HepG2 (cell line): ENCODE measurements at places on chromosomes 5 and 9. TPM values are rescaled to one million over a fixed set of nuclear protein-coding genes. Genes with fewer than 3 reads are reported as not detected.

Gene SLC6A3
- 0.01 and 0.12 TPM in 2 replicates for polyA plus RNA-seq

Gene QSOX2
- polyA plus RNA-seq, result 36.4 and 42.1 TPM in 2 replicates

Gene TIFAB
- not detected in 2 replicates for polyA plus RNA-seq

Gene LIFR
- polyA plus RNA-seq, result 5.0 and 6.3 TPM in 2 replicates

Gene SLC46A2
- polyA plus RNA-seq, result not detected in 2 replicates

Gene PDCD1LG2
- polyA plus RNA-seq, result not detected in 2 replicates

Gene ZBED3
- polyA plus RNA-seq, result 7.6 and 8.1 TPM in 2 replicates

Gene VAV2
- polyA plus RNA-seq, result 22.9 and 32.7 TPM in 2 replicates

Gene CCNH
- 38.5 and 42.5 TPM in 2 replicates for polyA plus RNA-seq

Gene DDX41
- polyA plus RNA-seq, result 99.5 and 105 TPM in 2 replicates

Gene CD274
- 0.07 and 0.17 TPM in 2 replicates for polyA plus RNA-seq

Gene F2RL2
- not detected in 2 replicates for polyA plus RNA-seq

Gene SLC6A18
- polyA plus RNA-seq, result not detected in 2 replicates

Gene SPINK4
- 2.0 and 3.4 TPM in 2 replicates for polyA plus RNA-seq

Gene NTNG2
- polyA plus RNA-seq, result 0.36 TPM in 1 of 2 replicates, not detected in the other

Gene IL13
- polyA plus RNA-seq, result 0.05 TPM in 1 of 2 replicates, not detected in the other

Gene CDH9
- polyA plus RNA-seq, result 0.03 and 0.21 TPM in 2 replicates

- no peak for DNase-seq
These were observed 4.5 kb downstream of the WHRN start for GRCh38 chr9:114500697-114501292.

DNA sequence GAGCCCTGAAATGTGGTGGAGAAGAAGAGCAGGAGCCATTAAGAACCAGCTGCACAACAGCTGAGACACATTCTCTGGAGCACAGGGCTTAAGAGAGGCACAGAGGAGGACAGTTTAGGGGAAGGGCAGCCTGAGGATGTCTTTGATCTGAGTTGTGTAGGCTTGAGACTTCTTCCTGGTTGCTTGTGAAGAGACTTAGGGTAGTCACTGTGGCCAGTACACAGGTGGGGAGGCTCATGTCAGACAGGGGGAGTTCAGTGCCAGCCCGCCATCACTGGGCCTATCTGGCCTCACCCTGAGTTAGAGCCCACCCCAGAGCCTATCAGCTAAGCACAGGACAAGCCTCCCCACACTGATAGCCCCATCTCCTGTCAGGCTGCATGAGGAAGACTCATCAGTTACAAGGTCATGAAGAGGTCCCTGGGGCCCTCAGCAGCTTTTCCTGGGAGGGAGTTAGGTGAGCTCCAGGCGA lies 19.8 kb downstream of the SLC22A4 start:
- no peak for DNase-seq

DNA sequence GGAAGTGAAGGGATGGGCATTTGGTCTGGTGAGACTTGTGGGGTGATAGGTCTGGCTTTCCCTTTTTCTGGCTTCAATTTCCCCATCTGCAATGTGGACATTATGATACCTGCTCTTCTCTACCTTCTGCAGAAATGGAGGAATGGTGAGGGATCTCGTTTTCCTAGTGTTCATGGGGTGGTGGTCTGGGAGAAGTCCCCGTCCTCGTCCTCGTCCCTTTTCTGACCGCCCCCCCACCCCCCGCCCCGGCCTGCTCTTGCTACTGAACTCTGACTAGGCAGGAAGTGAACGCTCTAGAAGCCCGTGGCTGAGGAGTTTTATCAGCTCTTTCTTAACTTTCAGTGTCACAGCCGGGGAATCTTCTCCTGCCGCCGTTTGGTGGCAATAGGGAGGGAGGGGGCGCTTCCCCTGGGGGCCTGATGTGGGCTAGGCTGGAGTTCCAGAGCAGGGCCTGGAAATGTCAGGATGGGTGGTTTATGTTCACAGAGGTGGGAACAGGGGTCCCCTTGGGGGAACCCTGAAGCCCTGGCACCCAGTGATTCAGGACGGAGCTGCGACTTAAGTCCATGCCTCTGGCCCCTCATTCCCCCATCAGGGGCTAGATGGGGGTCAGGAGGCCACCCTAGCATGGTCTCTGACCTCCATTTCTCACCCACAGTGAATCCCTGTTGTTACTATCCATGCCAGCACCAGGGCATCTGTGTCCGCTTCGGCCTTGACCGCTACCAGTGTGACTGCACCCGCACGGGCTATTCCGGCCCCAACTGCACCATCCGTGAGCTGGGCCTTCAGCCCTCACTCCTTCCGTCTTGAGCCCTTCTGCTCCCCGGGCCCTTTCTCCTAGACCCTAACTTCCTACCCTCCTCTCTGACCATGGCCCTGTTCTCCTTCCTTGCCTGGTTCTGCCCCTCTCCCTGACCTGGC lies 6.7 kb downstream of the PTGS1 start:
- no peak for DNase-seq

- DNase-seq, result peak; percentile 7
These were observed 85.5 kb downstream of the DIRAS2 start for GRCh38 chr9:90556897-90557675.

- DNase-seq, result peak; percentile 25
These were observed 141.5 kb downstream of the GABRG2 start for GRCh38 chr5:162209005-162209605.

DNA sequence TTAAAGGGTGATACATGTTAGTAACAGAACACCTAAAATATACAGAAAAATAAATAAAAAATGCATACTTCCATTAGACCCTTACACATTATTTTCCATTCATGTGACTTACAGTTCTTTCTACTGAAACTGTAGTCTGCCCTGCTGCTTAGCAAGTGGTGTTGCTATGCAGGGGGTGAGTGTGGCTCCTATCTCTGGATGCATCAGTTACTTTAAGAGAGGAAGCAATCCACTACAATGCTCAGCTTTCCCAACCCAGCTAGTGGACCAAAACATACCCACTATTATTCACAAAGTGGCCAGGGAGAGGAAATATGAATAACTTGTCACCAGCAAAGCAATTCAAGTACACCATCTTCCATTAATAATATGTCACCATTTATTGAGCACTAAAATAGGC lies 121.8 kb downstream of the DOCK2 start:
- no peak for DNase-seq

- no peak for DNase-seq
These were observed 107.3 kb upstream of the TBC1D2 start for GRCh38 chr9:98362624-98363252.

DNA sequence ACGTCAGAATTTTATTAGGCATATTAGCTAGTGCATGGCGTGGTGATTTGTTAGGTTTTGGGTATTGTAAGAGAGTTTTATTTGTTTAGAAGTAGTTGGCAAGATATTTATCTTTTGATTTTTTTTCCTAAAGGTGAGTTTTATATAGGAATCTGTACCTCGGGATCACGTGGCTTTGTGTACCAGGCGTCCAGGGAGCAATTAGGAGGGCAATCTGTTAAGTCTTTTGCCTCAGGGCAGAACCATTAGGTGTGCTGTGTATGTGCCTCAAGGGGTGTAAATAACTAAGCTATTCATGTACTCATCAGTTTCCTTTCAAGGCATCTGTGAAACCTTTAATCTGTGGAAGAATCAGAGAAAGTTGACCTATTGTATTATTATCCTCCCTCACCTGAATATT lies 39.4 kb downstream of the ZSWIM6 start:
- DNase-seq, result no peak

DNA sequence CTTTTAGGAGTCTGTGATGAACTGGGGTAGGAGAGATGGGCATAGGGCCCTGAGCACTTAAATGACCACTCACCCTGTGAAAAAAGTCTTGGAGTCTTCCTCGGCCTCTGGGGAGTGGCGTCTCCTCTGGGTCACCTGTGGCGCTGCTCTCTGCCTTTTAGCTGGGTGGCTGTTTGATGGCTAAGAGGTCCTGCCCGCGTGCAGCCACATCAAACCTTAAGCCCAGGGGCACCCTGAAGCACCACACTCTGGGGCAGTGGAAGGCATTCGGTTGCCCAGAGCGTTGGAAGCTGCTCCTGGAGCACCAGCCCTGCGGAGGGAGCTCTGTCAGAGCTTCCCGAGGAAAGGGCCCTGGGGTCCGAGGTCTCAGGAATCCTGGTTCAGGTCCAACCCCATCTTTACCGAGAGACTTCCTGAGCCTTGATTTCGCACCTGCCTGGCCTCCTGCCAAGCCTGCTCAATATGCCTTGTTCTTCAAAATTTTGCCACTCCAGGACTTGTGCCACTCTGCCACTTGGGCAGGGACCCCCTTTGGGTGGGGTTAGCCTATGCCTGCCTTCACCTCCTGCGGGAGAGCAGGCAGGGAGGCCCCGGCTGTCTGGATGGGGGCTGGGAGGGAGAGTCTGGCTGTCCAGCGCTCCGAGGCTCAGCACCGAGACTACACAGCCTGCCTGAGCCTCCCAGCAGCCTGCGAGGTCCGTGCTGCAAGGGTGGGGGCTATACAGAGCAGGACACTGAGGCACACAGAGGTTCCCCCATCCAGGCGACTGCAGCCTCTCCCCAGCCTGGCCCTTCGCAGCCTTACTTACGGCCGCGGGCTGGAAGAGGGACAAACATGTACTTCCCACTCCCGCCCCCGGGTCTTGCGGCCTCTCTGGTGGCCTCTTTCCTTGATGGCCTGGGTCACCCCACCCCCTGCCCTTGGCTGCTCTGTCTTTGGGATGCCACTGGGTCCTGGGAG lies 63.4 kb upstream of the RNU6ATAC start:
- DNase-seq, result no peak

GRCh38 chr5:61084658-61085057 lies 77.6 kb downstream of the SMIM15 start:
- DNase-seq, result no peak

DNA sequence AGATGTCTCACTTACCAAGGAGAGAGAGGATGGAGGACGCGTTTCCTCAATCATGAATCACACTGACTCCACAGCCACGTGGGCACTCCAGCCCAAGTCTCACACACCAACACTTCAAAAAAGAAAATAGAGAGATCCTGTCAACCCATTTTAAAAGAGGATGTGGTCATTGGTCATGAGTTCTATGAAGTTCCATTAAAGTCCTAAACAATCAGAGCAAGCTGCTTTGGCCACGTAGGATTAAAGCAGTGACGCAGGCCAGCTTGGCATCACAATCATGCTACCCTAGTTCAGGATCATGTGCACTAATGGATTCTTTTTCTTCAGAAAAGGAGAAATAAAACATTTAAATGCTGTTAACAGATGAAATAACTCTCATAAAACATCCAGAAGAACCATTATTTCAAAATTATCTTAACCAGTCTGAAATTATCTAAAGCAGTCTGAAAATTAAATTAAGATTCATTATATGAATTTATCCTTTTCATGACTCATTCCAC lies 108.1 kb downstream of the SEMA5A start:
- DNase-seq, result no peak

GRCh38 chr9:88835038-88835466 lies 156.2 kb upstream of the S1PR3 start:
- DNase-seq, result no peak

GRCh38 chr5:150288791-150289190 lies 782 bp downstream of the CAMK2A start:
- DNase-seq, result no peak

DNA sequence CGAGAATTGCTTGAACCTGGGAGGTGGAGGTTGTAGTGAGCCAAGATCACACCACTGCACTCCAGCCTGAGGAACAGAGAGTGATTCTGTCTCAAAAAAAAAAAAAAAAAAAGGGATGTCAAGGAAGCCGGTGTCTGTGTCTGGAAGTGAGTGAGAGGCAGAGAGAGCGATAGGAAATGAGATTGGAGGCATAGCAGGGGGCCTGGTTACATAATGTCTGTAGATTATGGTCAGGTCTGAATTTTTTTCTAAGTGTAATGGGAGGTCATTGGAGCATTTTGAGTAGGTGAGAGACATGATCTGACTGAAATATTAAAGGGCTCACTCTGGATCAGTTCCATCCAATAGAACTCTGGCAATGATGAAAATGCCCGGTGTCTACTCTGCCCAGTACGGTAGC lies 40.4 kb upstream of the CTNNA1 start:
- DNase-seq, result no peak

GRCh38 chr5:69364850-69365249 lies 4.5 kb downstream of the AK6 start:
- no peak for DNase-seq

- no peak for DNase-seq
These were observed 66.7 kb upstream of the HSPB3 start for GRCh38 chr5:54388811-54389210.

GRCh38 chr9:125407974-125408900 lies 146.6 kb downstream of the GAPVD1 start:
- peak; percentile 39 for DNase-seq

GRCh38 chr9:103988821-103989220 lies 105.3 kb upstream of the SMC2 start:
- DNase-seq, result no peak

- no peak for DNase-seq
These were observed 105.7 kb downstream of the TMC1 start for GRCh38 chr9:72627147-72627546.

GRCh38 chr5:143054480-143054941 lies 284.3 kb downstream of the ARHGAP26 start:
- DNase-seq, result no peak

GRCh38 chr5:16855898-16856297 lies 80.2 kb downstream of the MYO10 start:
- no peak for DNase-seq

DNA sequence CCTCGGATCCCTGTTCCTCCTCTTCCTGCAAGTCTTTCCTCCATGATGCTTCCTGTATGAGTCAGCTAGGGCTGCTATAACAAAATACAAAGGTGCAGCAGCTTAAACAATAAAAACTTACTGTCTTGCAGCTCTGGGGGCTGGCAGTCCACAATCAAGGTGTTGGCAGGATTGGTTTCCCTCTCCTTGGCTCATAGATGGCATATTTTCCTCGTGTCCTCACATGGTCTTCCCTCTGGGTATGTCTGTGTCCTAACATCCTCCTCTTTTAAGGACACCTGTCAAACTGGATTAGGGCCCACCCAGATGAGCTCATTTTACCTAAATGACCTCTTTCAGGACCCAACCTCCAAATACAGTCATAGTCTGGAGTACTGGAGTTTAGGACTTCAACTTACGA lies 117.5 kb downstream of the MED10 start:
- DNase-seq, result no peak

- DNase-seq, result no peak
These were observed 34.2 kb upstream of the TRPC7 start for GRCh38 chr5:136399527-136399926.

- DNase-seq, result no peak
These were observed 10.6 kb upstream of the HMCN2 start for GRCh38 chr9:130254747-130255630.

DNA sequence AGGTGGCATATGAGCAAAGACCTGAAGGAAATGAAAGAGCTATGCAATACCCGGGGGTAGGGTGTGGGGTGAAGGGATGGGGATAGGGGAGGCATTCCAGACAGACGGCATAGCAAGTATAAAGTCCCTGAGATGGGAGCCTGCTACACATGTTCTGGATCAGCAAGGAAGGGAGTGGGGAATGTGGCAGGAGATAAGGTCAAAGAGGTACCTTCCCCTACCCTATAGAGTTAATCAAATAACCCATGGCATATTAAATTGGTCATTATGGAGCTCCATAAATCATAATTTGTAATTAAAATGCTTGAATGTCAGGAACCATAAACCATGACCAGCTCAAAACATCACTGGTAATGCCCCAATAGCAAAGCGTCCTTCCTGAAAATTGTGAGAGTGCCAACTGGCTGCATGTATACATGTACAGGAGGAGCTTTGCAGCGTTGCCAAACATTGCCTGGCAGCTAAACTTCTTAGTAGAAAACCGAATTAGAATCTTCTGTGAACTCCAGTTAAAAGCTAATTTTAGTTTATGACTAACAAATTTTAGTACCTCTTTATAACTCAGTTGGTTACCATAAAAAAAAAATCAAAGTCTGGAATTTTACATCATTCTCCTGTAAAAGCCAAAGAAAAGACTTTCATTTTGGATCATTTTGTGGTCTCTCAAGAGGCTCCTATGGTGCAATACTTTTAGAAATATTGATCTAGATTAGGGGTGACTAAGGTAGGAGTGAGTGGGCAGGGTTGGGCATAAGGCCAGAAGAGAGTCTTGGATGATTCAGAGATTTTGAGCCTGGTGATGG lies 4.7 kb downstream of the DNAI1 start:
- DNase-seq, result no peak

- DNase-seq, result no peak
These were observed 57.8 kb upstream of the RAI14 start for GRCh38 chr5:34598177-34598794.
